Skin of body (tissue), 3 donors: ENCODE measurements at places on chromosomes 5 and 9. TPM values are rescaled to one million over a fixed set of nuclear protein-coding genes. Genes with fewer than 3 reads are reported as not detected.

DNA sequence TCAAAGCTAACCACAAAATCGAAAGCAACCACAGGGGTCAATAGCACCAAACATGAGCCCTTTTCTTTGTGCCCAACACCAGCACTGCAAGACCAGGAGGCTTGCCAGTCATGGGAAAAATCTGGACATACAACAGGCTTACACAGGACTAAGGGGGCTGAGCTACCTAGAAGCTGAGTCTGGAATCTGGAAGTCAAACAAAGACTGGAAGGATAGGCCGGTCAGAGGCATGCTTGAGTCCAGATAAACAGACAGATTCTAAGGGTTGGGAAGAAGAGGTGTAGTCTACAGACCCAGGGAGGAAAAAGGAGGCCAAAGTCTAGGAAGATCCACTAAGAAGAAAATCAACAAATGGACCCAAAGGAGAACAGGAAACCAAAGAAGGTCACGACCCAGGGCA lies 73.3 kb downstream of the MYO10 start:
- no peak for DNase-seq

DNA sequence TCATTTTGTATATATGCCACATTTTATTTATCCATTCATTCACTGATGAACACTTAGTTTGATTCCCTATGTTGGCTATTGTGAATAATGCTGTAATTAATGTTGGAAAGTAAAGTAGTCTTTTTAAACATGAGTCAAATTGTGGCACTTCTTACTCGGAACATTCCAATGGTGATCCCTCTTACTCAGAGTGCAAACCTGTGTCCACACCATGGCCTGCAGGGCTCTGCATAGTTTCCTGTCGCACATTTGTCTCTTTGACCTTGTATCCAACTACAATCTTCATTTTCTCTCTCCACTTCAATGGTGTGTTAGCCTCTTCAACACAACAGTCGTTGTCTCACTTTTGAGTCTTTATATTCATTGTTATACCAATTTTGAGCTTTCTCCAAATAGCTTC lies 98.1 kb upstream of the PAPPA start:
- DNase-seq, result no peak

GRCh38 chr9:125121146-125121545 lies 22.2 kb downstream of the SCAI start:
- DNase-seq, result no peak

GRCh38 chr5:2738156-2738699 lies 13.2 kb downstream of the IRX2 start:
- no peak for DNase-seq

GRCh38 chr5:68529581-68529980 lies 314.0 kb downstream of the PIK3R1 start:
- peak; percentile 74 for DNase-seq

GRCh38 chr9:73824671-73825070 lies 672.5 kb upstream of the RORB start:
- DNase-seq, result no peak

DNA sequence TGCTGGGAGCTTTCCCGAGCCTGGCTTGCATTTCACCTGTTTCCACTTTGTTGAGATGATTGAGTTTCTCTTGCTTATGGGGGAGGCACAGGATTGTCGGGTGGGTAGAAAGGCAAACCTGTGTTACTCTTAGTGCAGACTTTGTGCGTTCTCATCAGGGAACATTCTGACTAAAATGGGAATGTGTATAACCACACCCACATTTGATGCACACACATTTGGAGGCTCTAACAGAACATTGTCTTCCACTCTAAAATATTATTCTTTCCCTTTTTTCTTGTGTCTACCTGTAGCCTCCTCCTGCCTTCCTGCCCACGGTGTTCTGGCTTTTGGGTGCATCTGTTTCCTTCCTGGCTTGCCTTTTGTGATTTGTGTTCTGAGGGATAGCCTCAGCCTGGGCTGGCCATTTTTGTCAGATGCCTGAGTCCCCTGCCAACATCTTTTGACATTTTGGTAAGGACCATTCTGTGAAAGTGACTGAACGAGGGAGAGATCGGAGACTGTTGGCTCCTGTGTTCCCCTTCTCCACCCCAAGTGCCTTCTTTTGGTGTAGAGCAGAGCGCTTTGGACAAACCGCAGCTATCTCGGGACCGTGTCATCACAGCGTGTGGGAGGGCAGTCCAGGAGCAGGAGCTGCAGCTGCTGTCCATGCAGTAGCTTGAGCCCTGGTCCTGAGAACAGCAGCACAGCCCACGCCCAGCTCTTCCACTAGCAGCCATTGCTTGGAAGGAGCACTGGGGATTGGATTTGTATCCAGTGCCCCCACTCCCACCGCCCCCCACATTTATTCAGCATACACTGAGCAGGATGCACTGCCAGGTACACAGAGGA lies 101.4 kb downstream of the ARHGAP26 start:
- no peak for DNase-seq

- DNase-seq, result no peak
These were observed 4.4 kb upstream of the CD180 start for GRCh38 chr5:67200809-67201562.

- DNase-seq, result peak; percentile 26
These were observed 41.3 kb downstream of the CAST start for GRCh38 chr5:96703384-96703920.

- DNase-seq, result peak; percentile 47
These were observed 43.4 kb upstream of the IL17B start for GRCh38 chr5:149422366-149423048.

DNA sequence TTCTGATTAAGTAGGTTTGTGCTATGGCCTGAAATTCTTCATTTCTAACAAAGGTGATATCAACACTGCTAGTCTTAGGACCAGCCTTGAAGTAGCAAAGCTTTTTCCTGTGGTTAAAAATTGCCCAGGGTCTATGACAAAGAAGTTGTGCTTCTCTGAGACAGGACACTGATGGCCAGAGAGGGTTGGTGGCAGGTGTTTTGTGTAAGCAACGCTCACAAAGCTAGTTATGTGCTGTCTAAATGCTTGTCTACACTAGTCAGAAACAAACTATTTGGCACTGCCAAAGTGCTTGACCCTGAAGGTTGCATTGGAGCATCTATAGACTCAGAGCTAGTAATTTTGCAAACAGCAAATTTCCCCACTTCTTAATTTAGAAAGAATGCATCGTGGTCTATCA lies 44.1 kb upstream of the SELENOP start:
- DNase-seq, result no peak

GRCh38 chr5:62720031-62720441 lies 141.4 kb downstream of the LRRC70 start:
- no peak for DNase-seq

MYORG gene
- 2.6 TPM for total RNA-seq

FCN2 gene
- total RNA-seq, result 0.39 TPM

TRPM3 gene
- 2.3 TPM for total RNA-seq

KIF2A gene
- total RNA-seq, result 55.8 TPM

KLF4 gene
- total RNA-seq, result 75.1 TPM

PALM2AKAP2 gene
- 22.3 TPM for total RNA-seq
